RKO (cell line): ENCODE measurements at places on chromosomes 12 and 14.

DNA sequence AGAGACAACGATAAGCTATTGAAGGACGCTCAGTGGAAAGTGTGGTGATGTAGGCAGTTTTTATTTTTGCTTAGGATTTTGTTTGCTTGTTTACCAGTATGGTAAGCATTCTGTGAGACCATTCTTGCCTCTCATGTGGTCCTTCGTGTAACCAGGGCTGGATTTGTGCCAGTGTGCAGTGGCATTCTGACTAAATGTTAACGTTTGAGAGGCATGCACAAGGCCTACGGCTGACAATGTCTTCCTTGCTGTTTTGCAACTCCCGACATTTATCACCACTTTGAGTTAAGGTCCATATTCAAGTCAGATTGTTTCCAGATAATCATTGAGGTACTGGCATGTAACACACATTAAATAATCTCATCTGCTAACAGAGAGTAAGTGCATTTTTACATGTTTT, 102.3 kb upstream of the BCAT1 start:
- DNase-seq: no peak

DNA sequence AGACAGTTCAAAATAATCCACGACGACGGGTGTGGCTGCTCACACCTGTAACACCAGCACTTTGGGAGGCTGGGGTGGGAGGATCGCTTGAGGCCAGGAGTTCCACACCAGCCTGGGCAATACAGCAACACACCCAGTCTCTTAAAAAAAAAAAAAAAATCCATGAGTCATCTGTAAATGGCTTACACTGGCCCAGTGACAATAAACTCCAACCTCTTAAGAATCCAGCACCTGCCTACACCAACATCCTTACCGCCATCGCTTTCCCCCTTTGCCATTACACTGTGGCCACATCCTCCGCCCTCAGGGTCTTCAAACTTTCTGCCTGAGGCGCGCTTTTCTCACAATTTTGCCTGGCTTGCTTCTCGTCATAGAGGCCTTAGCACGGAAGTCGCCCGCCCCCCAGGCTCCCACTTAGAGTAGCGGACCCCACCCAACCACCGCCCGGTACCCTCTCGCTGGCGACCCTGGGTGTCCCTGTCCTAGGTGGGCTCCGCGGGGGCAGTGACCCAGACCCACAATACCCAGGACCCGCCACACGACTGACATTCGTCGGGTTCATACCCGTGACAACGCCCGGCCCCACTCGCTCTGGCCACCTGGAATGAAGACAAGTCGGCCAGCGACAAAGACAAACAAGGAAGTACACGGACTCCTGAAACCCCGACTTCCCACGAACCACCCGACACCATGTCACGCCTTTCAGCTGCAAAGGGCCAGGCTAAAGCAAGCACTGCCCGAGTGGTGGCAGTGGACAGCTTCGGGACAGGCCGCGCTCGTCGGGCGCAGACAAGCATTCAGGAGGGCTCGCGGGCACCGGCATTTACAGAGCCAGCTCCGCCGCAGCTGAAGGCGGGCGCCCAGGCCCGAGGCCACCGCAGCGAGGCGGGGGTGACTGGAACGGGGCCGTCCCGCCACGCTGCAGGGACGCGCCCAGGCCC, 636 bp downstream of the GOLGA3 start:
- DNase-seq: peak; percentile 74

- DNase-seq: no peak
These were observed 126.1 kb downstream of the SMOC1 start for GRCh38 chr14:70005281-70005805.

DNA sequence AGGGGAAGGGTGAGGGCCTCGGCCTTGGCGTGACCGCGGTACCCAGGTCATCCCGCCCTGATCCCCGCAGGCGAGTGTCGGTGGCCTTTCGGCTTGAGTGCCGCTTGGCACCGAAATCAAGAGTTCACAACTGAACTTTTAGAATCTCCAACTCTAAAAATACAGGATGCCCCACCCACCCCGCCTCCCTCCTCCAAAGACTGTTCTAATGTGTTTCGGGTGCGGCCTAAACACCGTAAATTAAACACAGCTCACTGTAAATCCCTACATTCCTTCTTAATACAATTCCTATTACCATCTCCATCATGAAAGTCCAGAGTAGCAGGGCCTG, 11.4 kb downstream of the SCNN1A start:
- no peak for DNase-seq

DNA sequence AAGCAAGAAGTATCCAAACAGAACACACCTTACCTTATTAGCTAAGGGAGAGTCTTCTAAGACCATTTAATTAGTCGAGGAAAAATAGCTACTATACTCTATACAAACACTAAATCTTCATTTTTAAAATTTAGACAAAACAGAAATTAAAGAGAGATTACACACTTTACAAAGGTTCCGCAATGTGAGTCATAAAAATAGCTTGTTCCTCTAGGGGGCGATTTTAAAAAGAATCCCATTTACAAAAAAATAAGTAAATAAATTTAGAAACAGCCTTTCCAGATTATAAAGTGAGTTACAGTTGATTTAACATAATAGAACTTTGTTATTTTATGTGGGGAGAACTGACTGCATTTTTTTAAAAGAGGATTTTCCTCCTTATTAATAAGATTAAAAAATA, 201.6 kb downstream of the PAX9 start:
- DNase-seq: no peak

DNA sequence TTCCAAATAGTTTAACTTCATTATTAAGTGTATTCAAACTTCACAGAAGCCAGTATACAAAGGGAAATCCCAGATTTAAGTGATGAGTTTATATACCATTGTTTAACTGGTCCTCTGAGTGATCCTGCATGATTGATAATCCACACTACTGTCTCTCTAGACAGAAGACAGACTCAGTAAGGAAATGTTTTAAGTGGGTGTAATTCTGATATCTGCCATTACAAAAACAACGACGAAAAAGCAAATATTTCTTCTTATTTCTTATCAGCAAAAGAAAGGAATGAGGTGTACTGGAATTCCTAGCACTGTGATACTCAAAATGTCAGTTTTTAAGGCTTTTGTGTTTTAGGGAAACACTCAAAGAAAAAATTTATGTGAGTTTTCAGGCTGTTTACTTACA, 127.5 kb downstream of the GPHN start:
- DNase-seq: no peak

- DNase-seq: peak; percentile 10
These were observed 98.9 kb upstream of the PLEKHG7 start for GRCh38 chr12:92603741-92604432.

DNA sequence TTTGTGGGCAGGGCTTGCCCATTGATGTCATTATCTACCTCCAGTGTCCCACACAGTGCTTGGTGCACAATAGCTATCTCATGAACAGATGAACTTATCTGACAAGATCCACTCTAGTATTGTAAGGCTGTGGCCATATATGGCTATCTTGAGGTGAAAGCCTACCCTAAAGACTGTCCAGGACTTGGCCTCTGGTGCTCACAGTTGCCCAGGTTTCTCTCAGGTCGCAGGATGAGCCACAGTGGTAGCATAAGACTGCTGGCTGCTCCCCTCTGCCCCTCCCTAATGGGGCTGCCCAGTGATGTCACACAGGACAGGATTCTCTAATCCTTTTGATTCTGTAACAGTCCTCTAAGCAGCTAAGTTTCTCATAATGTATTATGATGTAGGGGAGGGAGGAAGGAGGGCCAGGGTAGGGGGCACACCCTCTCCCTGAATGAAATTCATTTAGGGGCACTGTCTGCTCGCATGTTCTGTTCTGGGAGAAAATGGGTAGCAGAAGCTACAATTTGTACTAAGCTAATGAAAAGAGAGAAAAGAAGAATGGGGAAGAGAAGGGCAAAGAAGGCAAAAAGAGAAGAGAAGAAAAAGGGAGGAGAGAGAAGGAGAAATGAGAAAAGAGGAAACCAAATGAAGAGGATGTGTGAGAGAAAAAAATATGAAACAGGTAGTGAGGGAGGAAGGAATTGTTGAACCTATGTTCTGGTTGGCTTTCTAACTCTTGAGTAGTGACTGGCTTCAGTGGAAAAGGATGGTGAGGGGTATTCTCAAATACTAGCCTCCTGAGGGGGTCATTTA, 3.4 kb upstream of the PPM1A start:
- DNase-seq: no peak

GRCh38 chr12:64639466-64639865, 29.2 kb downstream of the RASSF3 start:
- DNase-seq: no peak

GRCh38 chr12:42486407-42486806, 103.1 kb downstream of the PRICKLE1 start:
- no peak for DNase-seq

DNA sequence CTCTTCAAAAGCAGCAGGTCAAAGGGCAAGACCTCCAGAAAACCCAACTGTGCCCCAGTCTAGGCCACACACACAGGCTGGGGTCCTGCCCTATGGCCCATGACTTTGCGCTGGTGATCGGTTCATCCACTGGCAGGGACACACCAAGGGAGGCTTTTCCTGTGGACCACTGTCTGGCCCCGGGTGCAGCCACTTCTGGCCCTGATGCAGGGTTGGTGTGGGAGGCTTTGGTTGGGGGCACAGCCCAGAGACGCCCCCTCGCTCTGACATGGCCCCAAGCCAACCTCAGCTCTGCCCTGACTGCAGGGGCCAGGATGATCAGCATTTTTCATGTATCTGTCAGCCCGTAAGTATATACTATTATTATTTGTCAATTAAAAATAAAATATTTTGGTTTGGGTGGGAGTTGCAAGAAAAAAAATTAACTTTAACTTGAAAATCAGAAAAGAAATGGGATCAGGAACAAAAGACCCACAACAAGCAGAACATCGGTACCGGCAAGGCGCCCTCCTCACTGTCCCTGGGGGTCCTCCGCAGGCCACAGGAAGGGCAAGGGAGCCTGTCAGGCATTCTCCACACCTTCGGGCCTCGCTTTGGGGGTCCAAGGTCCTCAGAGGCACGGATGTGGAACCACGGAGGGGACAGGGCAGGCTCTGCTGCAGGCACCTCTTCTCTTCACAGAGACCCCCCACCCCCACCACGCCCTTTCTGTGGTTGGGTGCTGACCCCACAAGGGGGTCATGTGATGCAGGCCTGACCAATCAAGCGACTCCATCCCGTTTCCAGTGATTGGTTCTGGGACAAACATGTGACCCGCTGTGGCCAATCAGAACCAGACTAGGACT, 181.5 kb upstream of the SFSWAP start:
- DNase-seq: no peak

GRCh38 chr14:90405755-90406154, 8.9 kb downstream of the CALM1 start:
- DNase-seq: no peak

- DNase-seq: no peak
These were observed 975.6 kb downstream of the GALC start for GRCh38 chr14:87017335-87017734.

- no peak for DNase-seq
These were observed 34.8 kb downstream of the DUSP16 start for GRCh38 chr12:12527820-12528296.

DNA sequence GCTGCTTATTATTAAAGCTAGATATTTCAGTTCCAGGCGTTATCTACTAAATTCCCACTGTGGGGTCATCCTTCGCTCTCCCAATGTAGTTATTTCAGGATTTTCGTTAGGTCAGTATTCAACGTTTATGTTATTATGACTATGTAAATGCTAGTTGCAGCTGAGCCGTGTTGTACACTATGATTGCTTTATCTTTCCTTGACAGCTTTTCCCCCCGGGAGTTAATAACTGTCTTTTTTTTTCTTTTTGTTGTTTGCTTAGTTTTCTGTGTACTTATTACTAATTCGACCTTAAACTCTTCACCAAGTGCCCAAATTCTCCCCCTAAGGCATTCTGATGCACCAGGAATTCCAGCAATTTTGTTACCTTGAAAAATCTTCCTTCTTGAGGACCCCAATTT, 48.5 kb downstream of the SUDS3 start:
- DNase-seq: no peak

- peak; percentile 81 for DNase-seq
These were observed 16.1 kb downstream of the UBC start for GRCh38 chr12:124898200-124898922.

- DNase-seq: no peak
These were observed 122.5 kb upstream of the BCAT1 start for GRCh38 chr12:25071366-25071765.

DNA sequence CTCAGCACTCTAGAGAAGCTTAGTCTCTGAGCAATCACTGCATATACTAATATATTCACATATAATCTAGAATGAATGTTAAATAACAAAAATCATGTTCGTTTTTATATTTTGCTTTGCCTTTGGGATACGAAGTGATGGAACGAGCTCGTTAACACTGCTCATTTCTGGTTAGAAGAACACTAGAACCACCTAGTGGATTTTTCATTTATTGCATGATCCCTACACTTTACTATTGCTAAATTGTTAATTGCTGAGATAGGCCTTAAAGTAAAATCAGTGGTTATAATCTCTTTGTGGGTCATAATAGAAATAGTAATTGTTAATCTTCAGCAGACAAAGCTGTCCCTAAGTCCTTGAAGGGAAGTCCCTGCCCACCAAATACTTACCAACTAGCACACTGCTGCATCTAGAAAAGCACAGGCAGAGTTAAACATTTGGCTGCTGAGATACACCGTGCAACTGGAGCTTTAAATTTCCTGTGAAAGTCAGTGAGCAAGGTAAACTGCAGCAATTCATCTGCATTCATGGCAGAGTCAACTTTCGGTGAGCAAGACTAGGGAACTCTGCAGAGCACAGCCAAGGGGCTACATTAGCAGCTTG, 353.7 kb downstream of the APAF1 start:
- DNase-seq: peak; percentile 71

GRCh38 chr14:28294834-28295440, 471.6 kb upstream of the FOXG1 start:
- no peak for DNase-seq

- peak; percentile 56 for DNase-seq
These were observed 908.6 kb upstream of the MDGA2 start for GRCh38 chr14:48584031-48584430.

- DNase-seq: peak; percentile 6
These were observed 19.4 kb upstream of the A2M start for GRCh38 chr12:9134981-9135628.

DNA sequence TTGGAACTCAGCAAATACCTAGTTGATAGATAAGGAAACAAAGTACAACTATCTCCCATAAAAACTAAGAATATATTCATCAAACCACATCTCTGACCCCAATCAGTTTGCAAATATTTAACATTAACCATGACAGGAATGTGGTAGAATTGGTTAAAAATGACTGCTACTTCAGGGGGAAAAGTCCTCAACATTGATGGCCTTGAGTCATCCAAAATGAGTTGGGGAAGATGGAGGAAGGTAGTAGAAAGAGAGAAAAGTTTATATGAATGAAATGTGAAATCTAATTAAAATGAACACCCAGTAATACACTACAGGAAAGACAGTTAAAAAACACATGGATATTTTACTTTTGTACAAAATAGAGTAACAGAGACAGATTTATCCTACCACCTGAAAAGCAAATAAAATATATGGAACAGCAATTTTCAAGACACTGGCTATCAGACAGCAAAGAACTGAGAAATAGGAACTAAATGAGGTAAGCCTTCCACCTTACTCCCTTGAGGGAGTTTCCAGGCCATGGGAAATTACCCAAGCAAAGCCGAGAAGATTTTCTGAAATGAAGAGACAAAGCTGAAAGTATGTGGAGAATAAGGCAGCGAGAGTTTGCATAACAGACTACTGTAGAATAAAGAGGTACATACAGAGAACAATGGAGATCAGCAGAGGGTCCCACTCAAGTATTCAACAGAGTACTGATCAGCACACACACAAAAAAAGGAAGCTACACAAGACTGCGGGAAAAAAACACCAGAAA, 49.6 kb downstream of the TC2N start:
- no peak for DNase-seq

- no peak for DNase-seq
These were observed 2.7 kb upstream of the CDKN1B start for GRCh38 chr12:12714276-12715021.
